ENCODE measurements at places on chromosomes 13 and 19.

DNA sequence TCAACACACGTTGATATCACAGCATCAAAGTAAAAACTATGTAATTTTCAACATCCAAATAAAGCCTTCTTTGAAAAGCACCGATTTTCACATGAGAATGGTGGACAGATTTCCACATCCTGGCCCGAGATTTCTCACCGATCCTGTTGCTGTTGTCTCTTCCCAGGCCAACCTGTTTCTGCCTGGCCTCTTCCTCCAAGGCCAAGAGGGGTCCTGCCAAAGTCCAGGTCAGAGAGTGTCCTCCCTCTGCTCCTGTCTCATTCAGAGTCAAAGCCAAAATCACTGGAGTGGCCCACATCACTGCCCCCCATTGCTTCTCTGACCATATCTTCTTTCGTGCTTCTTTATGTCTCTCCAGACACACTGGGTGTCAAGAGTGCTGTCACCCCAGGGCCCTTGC is 49.5 kb downstream of the CHST8 start:
- no peak for DNase-seq

- DNase-seq: no peak
These were observed 10.8 kb upstream of the MISP start for GRCh38 chr19:739998-740715.

DNA sequence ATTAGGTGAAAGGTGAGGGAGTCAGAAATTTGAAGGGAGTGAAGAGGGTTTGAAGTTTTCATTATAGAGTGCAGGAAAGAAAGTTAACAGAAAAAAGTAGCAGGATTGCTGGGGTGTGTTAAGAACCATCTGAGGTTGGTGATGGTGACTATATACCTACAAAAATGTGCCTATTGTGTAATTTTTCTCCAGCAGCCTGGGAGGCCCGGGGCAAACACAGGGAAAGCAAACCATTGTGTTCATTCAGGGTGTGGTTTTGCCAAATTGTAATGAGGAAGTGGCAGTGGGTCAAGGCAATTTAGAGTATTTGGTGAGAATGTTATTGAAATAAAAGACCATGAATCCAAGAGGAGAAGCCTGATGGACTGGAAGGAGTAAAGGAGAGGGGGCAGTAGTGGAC is 8.2 kb upstream of the SUCLA2 start:
- no peak for DNase-seq

DNA sequence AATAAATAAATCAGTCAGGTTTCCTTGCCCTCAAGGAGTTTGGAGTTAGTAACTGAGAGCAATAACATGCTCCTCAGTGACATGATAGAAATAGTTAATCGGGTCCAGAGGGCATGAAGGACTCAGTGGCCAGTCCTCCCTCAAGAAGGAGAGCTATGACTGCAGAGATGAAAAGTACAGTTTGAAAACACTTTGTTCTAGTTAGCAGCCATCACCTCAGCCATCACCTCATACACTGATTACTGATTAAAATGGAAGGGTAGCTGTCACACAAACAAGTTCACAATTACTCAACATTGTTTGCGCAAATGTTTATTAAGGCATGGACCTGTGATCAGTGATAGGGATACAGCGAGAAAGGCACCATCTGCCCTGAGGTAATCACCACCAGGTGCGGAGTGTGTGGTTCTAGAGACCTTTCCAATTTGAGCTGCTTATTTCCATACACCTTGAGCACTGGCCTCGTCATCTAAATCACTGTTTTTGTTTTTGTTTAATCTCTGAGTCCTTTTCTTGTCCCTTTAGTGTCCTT is 85.3 kb upstream of the RAP2A start:
- DNase-seq: no peak
